ENCODE measurements at places on chromosomes 5 and 9.

- DNase-seq: no peak
Measured at GRCh38 chr5:67880876-67881275, 334.7 kb upstream of the PIK3R1 start.

GRCh38 chr5:66717455-66718373 is 121.5 kb downstream of the MAST4 start:
- peak; percentile 27 for DNase-seq

DNA sequence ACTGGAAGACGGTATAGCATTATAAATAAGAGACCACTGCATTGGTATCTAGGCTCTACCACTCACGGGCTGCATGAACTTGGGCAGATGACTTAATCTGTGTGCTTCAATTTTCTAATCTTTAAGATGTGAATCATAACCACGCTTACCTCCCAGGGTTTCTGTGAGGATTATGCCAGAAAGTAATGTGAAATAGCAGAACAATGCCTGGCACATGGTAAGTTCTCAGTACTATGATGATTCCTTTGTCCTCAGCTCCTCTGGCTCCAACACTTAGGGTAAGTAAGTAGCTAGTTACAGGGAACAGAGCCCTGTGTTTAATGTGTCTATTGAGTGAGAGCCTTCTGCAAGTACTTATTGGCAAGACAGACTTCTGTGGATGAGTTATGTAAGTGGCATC is 31.1 kb downstream of the POU4F3 start:
- no peak for DNase-seq

DNA sequence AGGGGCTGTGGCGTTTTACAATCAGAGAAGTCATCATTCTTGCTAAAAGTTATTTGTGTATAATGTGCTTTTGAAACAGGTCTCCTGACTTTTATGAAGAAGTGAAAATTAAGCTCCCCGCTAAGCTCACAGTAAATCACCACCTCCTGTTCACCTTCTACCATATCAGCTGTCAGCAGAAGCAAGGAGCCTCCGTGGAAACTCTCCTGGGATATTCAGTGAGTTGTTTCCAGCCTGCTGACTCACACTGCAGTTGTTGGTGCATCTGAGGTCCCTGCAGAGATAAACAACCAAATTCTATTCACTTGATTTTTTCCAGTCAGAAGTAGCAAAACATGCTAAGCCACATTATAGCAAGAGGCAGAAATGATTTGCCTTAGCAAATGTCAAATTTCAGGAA is 156.7 kb downstream of the DOCK8 start:
- DNase-seq: peak; percentile 48

DNA sequence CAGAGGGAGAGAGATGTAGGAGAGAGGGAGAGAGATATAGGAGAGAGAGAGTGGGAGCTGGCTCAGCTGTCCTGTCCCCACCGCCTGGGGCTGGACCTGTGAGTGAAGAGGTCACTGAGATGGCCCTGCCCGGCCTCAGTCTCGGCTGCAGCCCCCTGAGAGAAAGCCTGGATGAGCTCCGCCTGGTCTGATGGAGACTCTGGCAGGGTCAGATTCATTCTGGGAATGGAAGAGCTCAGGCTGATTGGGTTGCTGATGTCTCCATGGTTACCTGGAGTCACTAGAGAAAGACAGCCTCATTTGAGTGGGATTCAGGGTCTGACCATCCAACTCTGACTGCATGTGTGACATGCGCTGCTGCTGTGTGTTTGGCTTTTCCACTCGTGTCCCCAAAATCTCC is 27.1 kb upstream of the SEMA4D start:
- no peak for DNase-seq

DNA sequence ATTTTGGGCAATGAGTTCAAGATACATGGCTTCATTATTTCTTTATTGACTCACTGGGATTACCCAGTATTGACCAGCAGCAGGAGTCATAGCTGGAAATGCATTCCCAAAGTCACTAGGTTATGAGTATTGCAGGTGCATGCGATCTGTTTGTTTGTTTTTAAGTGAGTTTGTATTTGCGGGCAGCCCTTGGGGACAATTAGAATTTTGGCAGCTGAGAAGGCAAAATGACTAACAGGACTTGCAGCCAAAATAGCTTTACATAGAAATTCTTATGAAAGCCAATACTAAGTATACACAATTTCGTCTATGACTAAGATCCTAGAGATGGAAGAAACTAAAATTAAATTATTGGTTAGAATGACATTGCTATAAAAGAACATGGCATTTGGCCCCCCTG is 18.1 kb upstream of the RGMB start:
- DNase-seq: no peak

DNA sequence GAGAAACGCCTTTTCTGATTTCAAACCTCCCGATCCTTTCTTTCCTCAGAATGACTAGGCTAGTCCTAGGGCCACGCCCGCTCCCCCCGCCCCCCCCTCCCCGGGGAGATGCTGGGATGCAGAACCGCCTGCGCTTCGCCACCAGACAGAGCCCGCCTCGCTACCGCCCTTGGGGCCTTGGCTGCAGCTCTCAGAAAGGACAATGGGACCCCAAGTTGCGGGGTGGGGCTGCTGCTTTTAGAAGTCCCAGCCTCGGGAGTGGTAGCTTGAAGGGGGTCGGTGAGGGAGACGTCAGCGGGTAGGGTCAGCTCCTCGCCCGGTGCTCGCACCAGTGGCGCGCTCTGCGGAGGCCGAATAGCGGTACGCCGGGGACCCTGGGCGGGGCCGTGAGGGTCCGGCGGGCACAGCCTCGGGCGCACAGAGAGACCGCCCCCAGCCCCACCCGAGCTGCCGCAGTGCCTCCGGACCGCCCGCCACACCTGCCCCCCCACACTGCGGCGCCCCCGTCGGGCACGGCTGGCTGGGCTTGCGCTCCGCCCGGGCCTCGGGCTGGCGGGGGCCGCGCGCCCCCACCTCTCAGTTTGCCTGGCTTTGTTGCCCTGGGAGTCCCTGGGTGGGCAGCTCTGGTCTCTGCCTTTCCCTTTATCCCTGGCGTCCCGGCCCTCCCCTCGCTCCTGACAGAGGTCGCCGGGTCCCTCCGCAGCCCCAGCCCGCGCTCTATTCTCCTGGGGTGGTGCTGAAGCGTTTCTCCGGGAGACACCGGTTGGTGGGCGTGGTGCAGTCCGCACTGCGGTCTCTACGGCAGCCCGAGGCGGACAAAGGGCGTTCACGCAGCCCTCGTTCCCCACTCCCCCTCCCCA is 1.2 kb downstream of the MAP1B start:
- DNase-seq: peak; percentile 76

- DNase-seq: no peak
Measured at GRCh38 chr5:76718880-76719279, 3.0 kb downstream of the F2R start.

DNA sequence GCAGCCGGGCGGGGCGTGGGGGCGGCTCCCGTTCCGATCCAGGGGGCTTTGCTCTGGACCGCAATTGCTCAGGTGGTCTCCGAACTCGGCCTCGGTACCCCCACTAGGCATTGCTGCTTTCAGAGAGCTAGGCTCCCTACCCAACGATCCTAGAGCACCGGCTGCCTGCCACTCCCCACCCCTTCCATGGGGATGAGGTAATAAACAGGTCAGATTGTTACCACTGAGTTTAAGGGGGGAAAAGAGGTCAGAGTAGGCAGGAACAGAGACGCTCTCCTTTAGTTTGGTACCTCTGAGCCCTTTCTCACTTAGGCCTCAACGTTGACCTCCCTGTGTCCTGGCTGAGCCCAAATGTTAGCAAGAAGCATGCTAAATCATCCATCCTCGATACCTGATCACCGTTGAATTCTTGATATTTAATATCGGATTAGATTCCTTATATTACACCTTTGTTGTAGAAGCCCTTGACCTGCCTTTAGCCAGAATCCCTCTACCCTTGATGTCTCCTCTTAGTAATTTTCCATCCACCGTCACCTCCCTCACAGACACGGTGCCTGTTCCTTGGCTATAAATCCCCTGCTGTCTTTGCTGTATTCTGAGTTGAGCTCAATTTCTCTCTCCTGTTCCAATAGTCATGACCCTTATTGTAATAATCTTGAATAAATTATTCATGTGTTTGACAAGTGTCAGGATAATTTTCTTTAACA is 588 bp upstream of the PLPP1 start:
- no peak for DNase-seq

- no peak for DNase-seq
Measured at GRCh38 chr5:174523311-174524071, 200.9 kb upstream of the MSX2 start.

- no peak for DNase-seq
Measured at GRCh38 chr5:166952048-166952447, 1339.4 kb upstream of the WWC1 start.

DNA sequence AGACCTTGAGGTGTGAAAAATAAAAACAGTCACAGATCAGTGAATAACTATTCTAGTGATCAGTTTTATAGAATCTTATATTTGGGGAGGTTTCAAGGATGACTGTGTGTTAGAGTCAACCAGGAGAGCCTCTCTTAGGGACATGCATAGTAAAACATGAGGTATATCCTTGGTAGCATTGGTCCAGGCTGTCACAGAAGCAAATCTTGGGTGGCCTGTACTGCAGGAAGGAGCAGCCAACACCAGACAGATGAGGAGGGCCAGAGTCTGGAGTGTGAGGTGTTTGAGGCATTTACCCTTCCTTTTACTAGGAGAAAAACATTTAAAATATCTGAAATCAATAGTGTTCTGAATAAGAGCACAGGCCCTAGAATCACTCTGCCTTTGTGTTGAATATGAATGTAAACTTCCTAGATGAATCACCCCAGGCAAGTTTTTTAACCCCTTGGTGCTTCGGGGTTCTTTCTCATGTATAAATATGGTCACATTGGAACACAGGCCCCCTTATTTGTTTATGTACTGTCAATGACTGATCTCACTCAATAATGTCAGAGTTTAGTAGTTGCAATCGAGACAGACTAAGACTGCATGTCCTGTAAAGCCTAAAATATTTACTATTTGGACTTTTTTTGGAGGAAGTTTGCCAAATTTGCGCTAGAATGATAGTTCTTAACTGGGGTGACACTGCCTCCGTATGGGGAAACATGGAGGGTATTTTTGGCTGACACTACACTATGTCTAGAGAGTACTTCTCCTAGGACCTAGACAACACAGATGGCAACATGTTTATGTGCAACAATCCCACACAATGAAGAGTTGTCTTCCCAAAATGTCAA is 416.5 kb upstream of the POU5F2 start:
- no peak for DNase-seq

DNA sequence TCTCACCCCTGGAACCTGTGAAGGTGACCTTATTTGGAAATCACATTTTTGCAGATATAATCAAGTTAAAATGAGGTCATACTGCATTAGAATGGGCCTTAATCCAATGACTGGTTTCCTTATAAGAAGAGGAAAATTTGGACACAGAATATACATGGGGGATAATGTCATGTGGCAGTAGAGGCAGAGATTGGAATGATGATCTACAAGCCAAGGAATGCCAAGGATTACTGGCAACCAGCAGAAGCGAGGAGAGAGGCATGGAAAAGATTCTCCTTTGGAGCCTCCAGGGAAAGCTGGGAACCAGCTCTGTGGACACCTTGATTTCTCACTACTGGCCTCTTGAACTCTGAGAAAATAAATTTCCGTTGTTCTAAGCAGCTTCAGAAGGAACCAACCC is 20.2 kb upstream of the CEP78 start:
- DNase-seq: no peak

- DNase-seq: no peak
Measured at GRCh38 chr5:174573221-174573994, 151.0 kb upstream of the MSX2 start.

DNA sequence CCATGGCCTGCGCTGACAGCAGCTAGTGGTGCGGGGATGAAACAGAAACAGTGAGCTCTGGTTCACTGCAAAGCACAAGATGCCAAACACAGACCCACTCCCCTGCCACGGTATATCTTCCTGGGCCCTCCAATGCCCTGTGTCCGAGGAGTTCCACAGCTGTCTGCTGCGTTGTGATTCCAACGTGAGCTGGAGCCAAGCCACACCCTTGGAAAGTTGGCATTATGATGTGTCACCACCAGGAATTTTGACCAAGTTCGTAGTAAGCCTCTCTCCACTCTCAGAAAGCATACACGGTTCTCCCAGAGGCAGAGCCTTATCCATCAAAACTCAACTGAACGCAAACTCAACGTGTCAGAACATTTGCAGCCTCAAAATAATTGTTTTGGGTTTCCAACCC is 55.6 kb downstream of the MACROH2A1 start:
- no peak for DNase-seq

GRCh38 chr5:1801222-1801966 is at the start of gene NDUFS6:
NDUFS6 (plus strand) TSS chr5:1801407; CDS start chr5:1801418, 11 bp downstream.
- peak; percentile 87 for DNase-seq

- DNase-seq: peak; percentile 31
Measured at GRCh38 chr9:135281151-135281550, 193.7 kb downstream of the OLFM1 start.

GRCh38 chr9:36306471-36307306 is 48.4 kb upstream of the GNE start:
- no peak for DNase-seq

DNA sequence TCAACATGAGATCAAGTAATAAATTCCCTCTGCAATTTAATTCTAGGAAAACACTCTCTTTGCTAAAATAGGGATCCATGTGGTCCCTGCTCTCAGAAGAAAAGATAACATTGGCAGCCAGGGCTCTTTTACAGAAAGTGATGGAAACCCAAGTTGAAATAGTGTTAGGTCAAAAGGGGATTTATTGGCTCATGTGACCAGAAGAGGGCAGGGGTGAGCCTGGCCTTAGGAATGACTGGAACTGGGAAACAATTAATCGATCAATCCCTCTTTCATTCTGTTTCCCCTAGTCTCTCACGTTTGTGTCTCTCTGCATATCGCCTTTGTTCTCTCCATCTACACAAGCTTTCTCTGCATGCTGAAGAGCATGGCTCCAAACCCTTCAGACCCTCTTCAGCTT is 58.3 kb upstream of the ALDH1B1 start:
- DNase-seq: no peak

- no peak for DNase-seq
Measured at GRCh38 chr5:147485046-147485445, 24.8 kb downstream of the DPYSL3 start.

Measured in D341Med (cell line).